Left cardiac atrium (tissue), 4 donors: ENCODE measurements at places on chromosomes 2 and 18. TPM values are rescaled to one million over a fixed set of nuclear protein-coding genes. Genes with fewer than 3 reads are reported as not detected.
A peak's percentile ranks its signal among the peaks of the same experiment; 100 is the strongest.

LRRC30 gene
- not detected for total RNA-seq

RAB6D gene
- total RNA-seq = 0.09 TPM

DNA sequence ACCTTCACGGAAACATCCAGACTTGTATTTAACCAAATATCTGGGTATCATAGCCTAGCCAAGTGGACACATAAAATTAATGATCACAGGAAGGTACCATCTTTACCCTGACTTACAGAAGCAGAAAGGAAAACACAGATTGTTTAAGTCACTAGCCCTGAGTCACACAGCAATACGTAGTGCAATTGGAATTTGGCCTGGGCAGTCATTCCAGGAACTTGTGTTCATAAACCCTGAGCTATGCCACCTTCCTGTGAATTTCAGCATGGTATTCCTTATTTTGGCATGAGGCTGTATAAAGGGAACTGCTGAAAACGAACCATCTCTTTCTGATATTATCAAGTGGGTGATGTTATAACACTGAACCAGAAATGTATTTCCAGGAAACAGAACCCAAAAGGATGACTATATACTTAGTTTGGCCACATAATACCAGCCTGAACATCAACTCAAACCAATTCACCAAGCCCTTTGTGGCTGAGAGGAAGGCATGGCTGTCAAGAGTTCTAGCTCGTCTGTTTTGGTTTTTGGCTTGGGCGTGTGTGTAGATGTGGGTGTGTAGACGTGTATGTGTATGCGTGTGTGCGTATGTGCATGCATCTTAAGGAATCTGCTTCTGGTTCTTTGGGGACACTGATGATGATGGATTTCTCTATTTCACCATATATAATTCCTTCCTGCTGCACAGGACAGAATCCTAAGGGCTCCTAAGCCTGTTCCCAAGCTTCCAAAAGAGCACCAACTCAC is 533.4 kb upstream of the ID2 start:
- no peak for DNase-seq

GRCh38 chr2:186181625-186182024 is 304.4 kb upstream of the ZC3H15 start:
- DNase-seq = no peak

DNA sequence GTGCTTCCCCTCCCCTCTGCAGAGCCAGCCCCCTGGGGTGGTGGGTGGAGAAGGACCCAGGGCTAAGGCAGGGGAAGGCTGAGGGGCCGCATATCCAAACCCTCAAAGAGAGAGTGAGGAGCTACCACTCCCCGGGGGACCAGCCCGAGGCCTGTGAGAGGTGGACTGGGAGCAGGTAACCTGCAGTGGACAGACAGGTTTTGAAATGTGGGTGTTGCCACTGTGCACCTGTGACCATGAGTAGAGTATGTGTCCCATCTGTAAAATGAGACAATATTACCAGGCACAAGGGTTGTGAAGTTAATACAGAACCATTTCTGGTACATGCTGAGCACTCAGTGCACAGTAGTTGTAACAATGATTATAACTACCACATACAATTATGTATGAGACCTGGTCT is 51.2 kb upstream of the POMC start:
- no peak for DNase-seq

- no peak for DNase-seq
These were observed 315.2 kb downstream of the TMX3 start for GRCh38 chr18:68399721-68400120.

GRCh38 chr2:151361674-151362370 is 4.4 kb downstream of the TNFAIP6 start:
- no peak for DNase-seq

- DNase-seq = peak; percentile 33
These were observed 26.4 kb upstream of the FZD7 start for GRCh38 chr2:202007015-202007982.
